ENCODE measurements at places on chromosomes 7 and 10.

- DNase-seq, result no peak
Observed at GRCh38 chr7:44987996-44988395, 9.2 kb upstream of the MYO1G start.

DNA sequence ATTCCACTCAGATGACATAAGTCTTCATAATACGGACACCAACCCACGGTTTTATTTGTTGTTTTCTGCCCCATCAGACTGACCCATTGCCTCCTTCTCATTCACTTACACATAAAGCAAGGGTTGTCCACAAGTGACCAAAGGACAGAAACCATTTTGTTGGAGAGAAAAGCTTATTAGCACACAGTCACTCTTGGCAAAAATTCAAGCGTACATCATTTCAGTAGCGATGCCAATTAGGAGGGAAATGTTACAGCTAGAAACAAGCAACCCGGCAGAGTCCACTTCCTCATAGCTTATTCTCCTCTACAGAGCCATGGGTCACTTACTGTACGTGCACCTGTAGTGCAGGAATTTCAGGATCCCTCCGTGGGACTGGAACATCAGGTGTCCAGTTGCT, 23.0 kb downstream of the ABLIM1 start:
- no peak for DNase-seq

DNA sequence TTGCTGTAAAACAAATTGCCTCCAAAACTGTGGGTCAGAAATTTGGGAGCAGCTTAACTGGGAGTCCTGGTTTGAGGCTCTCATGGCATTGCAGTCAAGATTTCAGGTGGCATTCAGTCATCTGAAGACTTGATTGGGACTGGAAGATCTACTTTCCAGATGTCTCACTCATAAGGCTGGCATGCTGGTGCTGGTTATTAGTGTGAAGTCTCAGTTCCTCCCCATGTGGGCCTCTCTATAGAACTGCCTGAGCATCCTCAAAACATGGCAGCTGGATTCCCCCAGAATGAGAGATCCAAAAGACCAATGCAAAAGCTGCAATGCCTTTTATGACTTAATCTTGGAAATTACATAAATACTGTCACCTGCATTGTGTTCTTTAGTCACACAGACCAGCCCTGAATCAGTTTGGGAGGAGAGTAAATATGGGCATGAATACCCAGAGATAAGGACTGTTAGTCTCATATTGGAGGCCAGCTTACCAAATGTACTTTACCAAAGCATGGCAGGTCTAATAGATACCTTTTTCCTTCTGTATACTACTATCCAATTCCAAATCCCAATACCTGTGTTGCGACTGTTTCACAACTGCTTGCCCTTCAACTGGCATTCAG, 6.5 kb upstream of the HERPUD2 start:
- no peak for DNase-seq

- no peak for DNase-seq
Observed at GRCh38 chr10:2980791-2981360, 86.5 kb upstream of the PFKP start.

DNA sequence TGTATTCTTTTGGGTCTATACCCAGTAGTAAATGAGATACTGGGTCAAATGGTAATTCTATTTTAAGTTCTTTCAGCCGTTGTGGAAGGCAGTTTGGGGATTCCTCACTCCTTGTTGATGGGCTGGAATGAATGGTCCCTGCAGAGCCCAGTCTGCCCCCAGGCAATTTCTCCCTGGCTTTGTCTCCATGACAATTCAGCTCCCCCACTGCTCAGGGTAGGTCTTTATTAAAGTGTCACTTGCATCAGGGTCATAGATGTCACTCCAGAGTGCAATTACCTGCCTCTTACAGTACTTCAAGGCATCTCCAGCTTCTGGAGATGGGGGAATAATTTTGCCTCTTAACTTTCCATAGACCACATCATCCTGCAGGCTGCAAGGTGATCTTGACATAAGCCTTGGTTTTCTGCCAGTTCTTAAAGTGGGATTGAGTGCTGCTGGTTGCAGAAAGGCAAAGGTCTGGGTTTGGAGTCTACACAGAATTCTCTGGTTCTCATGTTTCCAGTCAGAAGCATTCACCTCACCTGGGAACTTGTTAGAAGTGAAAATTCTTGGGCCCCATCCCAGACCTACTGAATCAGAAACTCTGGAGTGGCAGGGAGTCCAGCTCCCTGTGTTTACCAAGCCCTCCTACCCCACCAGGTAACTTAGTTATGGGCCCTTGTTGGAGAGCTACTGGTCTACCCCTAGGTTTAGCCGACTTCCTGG, 442.4 kb downstream of the GALNT17 start:
- DNase-seq, result no peak

DNA sequence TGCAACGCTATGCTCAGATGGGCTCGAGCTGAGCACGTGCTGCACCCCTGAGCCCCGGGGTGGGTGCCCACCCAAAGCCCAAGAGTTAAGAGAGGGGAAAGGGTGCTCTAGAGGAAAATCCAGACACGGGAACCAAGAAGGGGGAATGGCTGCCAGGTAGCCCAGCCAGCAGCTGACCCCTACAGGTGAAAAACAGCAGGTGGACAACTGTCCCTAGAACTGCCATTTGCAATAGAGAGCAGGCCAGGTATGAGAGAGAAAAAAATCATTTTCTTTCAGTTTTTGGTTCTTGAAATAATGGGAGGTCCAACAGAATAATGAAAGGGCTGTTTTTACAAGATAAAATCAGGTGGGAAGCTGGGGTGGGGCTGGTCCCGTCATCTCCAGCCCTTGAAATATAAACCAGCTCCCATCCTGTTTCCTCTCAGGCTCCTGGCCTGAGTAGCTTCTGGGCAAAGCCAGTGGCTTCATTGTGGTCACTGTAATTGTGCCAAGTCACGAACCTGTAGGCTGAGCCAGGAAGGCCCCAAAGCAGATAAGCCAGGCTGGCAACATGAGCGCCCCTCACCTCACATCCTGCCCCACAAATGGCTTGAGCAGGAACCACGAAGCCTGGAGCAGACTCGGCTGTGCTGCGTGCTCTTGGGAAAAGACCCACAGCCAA, 257.8 kb downstream of the SNX10 start:
- DNase-seq, result no peak

GRCh38 chr10:86497621-86498020, 24.0 kb downstream of the WAPL start:
- DNase-seq, result no peak
